Activated CD4-positive, alpha-beta memory T cell treated with anti-CD3 and anti-CD28 coated beads, Interleukin-2, amount 10 ng/mL, durations not matched to agents 7 days and 5 days (primary cell): ENCODE measurements at places on chromosomes 5 and 9.

- no peak for DNase-seq
These were observed 924 bp upstream of the NEURL1B start for GRCh38 chr5:172640139-172640538.

GRCh38 chr5:168813184-168813968 lies 234.2 kb upstream of the PANK3 start:
- no peak for DNase-seq

DNA sequence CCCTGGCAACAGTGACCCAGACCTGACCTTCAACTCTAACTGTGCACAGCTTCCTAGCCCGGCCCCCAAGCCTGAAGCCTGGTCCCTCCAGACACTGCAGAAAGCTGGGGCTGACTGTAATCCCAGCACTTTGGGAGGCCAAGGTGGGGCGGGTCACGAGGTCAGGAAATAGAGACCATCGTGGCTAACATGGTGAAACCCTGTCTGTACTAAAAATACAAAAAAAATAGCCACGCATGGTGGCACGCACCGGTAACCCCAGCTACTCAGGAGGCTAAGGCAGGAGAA lies 35.9 kb downstream of the ADAMTS2 start:
- no peak for DNase-seq

DNA sequence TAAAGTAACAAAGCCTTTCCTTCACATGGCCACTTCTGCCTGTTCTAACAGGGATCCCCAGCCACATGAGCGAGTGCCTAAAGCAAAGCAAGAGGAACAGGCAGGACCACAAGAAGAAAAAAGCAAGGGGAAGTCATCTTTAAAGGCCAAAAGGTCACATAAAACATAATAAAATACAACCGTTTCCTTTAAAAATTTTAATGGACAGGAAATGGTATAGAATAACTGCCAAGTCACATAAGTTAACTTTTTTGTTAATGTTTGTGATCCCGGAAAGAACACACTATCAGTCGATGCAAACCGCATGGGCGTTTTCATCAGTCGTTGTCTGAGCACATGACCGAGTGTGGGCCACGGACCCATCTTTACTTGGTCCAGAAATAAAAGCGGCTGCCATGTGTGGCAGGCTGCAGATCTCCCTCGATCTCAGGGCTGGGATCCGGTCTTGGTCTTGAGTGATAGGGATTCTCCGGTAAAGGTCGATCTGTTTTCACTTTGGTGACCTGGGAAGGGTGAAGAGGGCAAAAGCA lies 15.6 kb downstream of the NDUFA8 start:
- no peak for DNase-seq

DNA sequence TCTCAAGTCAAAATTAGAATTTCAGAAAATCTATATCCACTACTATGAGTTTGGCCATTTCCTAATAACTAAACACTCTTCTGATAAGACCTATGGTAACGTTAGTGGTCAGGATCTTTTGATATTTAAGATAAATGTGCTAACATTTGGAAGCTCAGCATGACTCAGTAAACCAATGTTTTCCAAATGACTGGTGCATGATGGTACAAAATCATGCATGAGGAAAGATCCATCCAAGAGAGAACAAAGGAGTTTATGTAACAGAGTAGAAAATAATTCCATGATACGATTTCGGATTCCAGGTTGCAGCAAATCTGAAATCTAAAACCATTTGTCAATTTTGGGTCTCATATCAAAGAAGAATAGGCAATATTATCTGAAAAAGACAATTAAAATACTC lies 279.2 kb downstream of the NSG2 start:
- no peak for DNase-seq

- DNase-seq: no peak
These were observed 461.3 kb downstream of the ENC1 start for GRCh38 chr5:74179179-74179578.

DNA sequence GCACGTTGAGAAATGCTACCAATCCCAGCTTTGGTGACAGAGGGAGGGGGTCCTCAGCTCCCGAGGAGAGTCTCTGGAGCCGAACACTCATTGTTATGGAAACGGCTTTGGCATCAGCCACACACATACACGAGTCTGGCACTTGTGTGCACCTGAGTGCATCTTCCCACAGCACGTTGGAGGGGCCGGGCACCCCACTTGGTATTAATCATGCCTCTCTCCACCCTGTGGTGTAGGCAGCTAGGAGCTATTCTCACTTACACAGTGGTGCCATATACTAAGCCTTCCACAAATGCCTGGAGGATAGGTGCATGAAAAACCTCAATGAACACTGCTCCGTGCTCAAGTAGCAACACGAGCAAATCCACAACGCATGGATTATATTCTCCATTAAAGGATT lies 133.9 kb upstream of the PANK3 start:
- DNase-seq: no peak

DNA sequence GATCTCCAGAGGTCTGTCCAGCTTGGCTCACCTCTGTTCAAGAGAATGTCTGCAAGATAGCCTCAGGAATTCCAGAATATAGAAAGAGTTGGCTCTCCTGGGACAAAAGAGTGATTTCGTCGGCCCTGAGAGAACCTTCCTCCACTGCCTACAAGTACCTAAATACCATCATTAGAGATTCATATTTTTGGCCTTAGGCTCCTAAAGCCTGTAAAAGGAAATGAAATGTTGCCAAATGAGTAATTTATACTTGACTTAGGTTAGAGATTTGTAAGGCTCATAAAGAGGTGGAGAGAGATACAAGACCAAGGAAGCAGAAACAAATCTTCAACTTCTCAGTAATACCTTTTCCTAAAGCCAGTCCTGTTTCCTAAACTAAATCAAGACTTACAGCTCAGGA lies 146.2 kb downstream of the CCDC192 start:
- DNase-seq: no peak

DNA sequence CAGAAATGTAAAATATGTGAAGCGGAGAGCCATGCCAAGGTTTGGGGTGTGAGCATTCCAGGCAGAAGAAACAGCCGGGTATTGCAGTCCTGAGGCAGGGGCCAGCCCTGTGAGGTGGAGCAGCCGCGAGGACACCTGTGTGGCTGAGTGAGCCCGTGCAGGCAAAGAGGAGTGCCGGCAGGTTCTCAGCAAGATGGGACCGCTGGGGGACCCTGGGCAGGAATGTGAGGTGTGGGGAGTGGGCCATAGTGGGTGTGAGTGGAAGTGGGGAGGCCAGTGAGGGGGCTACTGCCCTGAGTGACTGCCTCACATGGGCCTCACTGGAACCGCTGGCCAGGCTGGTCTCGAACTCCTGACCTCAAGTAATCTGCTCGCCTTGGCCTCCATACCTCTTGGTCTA lies 8.1 kb upstream of the PRR7 start:
- DNase-seq: no peak

GRCh38 chr5:85337435-85337834 lies 952.8 kb upstream of the EDIL3 start:
- DNase-seq: no peak
